Activated T-helper 2 cell treated with anti-CD3 and anti-CD28 coated beads, Interferon-gamma antibody, Interleukin-2, Interleukin-4, amounts not matched to agents 10 μg/mL and 5 μg/mL and 100 μg/mL, durations not matched to agents 14 hours and 24 hours and 36 hours (primary cell): ENCODE measurements at places on chromosomes 16 and 17.

GRCh38 chr16:85536411-85537330 is 76.5 kb upstream of the GSE1 start:
- peaks cover 2% of the 10 kb centered on the region for H3K4me1 ChIP-seq
- no peaks in the 10 kb centered on the region for H3K27me3 ChIP-seq
- no peak for DNase-seq
- no peaks in the 10 kb centered on the region for H3K36me3 ChIP-seq
- H3K4me3 ChIP-seq: no peak overlapping the region

DNA sequence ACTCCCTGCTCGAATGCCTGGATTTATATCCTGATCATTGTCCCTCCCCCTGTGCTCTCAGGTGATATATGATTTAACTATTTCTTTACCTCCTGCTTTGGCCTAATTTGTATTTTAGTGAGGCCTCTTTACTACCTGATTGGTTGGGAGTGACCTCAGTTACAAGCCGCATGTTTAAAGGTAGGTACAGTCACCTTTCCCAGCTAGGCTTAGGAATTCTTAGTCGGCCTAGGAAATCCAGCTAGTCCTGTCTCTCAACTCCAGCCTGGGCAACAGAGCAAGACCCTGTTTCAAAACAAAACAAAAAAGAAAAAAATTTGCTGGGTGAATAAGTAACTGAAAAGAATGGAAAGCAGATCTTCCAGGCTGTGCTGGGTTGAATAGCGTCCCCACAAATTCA is 26.8 kb upstream of the ST6GALNAC2 start:
- H3K4me1 ChIP-seq: no peaks in the 10 kb centered on the region
- H3K4me3 ChIP-seq: no peak overlapping the region
- no peaks in the 10 kb centered on the region for H3K36me3 ChIP-seq
- no peak overlapping the region for H3K27ac ChIP-seq
- peaks cover 4% of the 10 kb centered on the region for H3K27me3 ChIP-seq

DNA sequence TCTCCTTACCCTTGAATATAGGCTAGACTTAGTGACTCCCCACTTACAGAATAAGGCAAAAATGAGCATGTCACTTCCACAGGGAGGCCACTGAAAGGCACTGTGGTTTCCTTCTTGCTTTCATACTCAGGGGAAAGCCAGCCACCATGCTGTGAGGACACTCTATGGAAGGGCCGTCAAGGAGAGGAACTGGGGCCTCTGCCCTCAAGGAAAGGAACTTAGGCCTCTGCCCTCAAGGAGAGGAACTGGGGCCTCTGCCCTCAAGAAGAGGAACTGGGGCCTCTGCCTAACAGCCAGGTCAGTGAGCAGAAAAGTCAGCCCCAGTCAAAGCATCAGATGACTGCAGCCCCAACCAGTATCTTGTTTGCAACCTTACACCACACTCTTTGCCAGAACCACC is 30.1 kb downstream of the VPS35 start:
- H3K27me3 ChIP-seq: no peaks in the 10 kb centered on the region
- H3K4me3 ChIP-seq: no peak overlapping the region
- peaks cover 14% of the 10 kb centered on the region for H3K4me1 ChIP-seq
- peaks cover 61% of the 10 kb centered on the region for H3K36me3 ChIP-seq
- H3K27ac ChIP-seq: peak overlapping the region; percentile 65

DNA sequence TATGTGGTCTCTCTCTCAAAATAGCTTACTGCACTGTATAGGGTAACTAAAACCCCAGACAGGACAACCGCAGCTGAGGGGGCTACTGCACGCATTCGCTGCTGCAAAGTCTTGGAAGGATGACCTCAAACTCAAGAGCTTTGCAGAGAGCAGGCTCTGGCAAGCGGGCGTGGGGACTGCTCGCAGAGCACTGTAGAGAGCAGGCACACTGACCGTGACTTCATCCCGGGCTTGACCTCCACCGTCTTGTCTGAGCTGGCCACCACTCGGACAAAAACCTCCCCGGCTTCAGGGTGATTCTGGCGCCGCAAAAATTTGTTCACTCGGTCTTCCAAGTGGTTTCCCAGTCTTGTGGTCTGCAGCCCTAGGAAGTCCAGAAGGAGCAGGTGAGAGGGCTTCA is 22.9 kb upstream of the TRAP1 start:
- H3K36me3 ChIP-seq: peaks cover 72% of the 10 kb centered on the region
- H3K27ac ChIP-seq: no peak overlapping the region
- no peak for DNase-seq
- H3K4me3 ChIP-seq: no peak overlapping the region

DNA sequence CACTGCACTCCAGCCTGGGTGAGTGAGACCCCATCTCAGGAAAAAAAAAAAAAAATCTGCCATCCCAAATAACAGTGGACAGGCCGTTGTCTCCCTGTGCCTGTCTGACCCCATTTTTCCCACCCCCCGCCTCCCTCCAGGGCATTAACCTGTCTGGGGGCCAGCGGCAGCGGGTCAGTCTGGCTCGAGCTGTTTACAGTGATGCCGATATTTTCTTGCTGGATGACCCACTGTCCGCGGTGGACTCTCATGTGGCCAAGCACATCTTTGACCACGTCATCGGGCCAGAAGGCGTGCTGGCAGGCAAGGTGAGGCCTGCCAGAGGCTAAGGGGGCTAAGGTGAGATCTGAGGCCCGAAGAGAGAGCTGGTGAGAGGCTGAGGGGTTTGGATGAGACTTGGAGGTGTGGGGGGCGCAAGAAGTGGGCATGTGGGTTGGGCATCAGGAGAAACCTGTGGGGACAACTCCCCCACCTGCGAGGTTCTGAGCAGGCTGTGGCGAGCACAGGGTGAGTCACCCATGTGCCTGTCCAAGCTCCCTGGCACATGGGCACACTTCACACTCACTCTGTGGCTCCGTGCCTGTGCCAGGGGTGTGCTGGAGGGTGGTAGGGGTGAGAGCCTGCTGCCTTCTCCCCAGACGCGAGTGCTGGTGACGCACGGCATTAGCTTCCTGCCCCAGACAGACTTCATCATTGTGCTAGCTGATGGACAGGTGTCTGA is 34.7 kb downstream of the ANKRD40 start:
- H3K27me3 ChIP-seq: peaks cover 2% of the 10 kb centered on the region
- no peak for DNase-seq
- no peaks in the 10 kb centered on the region for H3K36me3 ChIP-seq
- H3K4me1 ChIP-seq: no peaks in the 10 kb centered on the region
- H3K27ac ChIP-seq: no peak overlapping the region
- H3K4me3 ChIP-seq: no peak overlapping the region
